ENCODE measurements at places on chromosomes 1 and 21. TPM values are rescaled to one million over a fixed set of nuclear protein-coding genes. Genes with fewer than 3 reads are reported as not detected.

DENND2D gene
- total RNA-seq: 0.40 TPM

KCNE1 gene
- total RNA-seq: 0.53 TPM

TLR5 gene
- total RNA-seq: 0.12 TPM

WLS gene
- total RNA-seq: 276 TPM

TPTE gene
- not detected for total RNA-seq

FAM3B gene
- total RNA-seq: not detected

INSRR gene
- under 0.01 TPM for total RNA-seq

ZMPSTE24 gene
- total RNA-seq: 105 TPM

ST6GALNAC3 gene
- 0.44 TPM for total RNA-seq

URB2 gene
- 7.9 TPM for total RNA-seq

LRRC7 gene
- not detected for total RNA-seq

GNG4 gene
- not detected for total RNA-seq

KCNC4 gene
- total RNA-seq: 1.1 TPM

CELA3A gene
- not detected for total RNA-seq

ZNF695 gene
- total RNA-seq: 1.4 TPM

FCRL1 gene
- total RNA-seq: not detected

SHE gene
- total RNA-seq: 0.93 TPM

ANKRD35 gene
- total RNA-seq: 8.5 TPM

IL24 gene
- total RNA-seq: not detected

MEX3A gene
- total RNA-seq: 0.50 TPM

PAQR7 gene
- 8.2 TPM for total RNA-seq

PDC gene
- 0.06 TPM for total RNA-seq

SLC22A15 gene
- 1.9 TPM for total RNA-seq

ZP4 gene
- total RNA-seq: not detected

CD34 gene
- 0.53 TPM for total RNA-seq

SMIM12 gene
- total RNA-seq: 33.0 TPM

BARHL2 gene
- not detected for total RNA-seq

RIPK4 gene
- total RNA-seq: 46.8 TPM

S100A7 gene
- not detected for total RNA-seq

GBP5 gene
- total RNA-seq: under 0.01 TPM

SLAMF9 gene
- total RNA-seq: 1.2 TPM

B4GALT2 gene
- total RNA-seq: 70.5 TPM

FALEC gene
- total RNA-seq: not detected

DDX59 gene
- 20.0 TPM for total RNA-seq

RBP7 gene
- total RNA-seq: not detected

C1orf226 gene
- total RNA-seq: under 0.01 TPM

CDC42BPA gene
- total RNA-seq: 51.9 TPM

IFNLR1 gene
- total RNA-seq: not detected

ISG20L2 gene
- 7.8 TPM for total RNA-seq

Measured in aortic smooth muscle cell (primary cell).